ENCODE measurements at places on chromosomes 6 and 20.

GRCh38 chr20:35171753-35172433 lies at the start of gene PROCR:
Gene PROCR, plus strand, starts transcription at chr20:35172072. Its CDS starts 83 bp downstream, at chr20:35172155.
- DNase-seq: no peak

DNA sequence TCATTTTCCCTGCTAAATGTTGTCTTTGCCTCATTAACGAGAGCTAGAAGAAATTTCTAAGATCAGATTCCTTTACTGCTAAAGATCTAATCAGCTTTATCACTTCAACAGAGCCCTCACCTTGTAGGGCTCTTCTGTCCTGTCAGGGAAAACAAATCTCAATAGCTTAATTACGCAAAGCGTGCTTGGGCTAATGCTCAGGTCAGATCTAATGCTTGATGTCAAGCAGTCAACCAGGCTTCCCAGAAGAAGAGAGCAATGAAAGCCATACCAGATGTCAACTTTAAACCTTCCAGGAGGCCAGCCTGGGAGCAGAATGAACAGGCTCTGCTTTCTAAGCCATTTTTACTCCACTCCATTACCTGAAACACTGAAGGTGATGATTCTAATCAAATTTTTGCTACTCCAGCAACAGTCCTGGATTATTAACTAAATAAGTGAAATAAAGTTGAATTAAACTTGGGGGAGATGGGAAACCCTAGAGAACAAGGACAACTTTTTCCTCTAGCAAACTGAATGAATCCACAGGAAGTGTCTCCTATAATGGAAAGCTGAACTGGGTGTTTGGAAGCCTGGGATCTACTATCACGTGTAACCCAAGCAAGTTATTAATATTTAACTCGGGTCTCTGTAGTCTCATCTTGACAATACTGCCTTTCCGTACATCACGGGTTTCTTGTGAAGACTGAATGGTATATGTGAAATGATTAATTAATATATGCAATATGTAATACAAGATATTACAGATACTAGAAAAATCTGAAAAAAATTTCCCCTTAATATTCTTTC lies 273.7 kb downstream of the PTPRK start:
- DNase-seq: no peak

GRCh38 chr6:65295812-65296211 lies 411.2 kb downstream of the EYS start:
- no peak for DNase-seq

- DNase-seq: no peak
Measured at GRCh38 chr6:89612121-89612520, 26.4 kb downstream of the LYRM2 start.

DNA sequence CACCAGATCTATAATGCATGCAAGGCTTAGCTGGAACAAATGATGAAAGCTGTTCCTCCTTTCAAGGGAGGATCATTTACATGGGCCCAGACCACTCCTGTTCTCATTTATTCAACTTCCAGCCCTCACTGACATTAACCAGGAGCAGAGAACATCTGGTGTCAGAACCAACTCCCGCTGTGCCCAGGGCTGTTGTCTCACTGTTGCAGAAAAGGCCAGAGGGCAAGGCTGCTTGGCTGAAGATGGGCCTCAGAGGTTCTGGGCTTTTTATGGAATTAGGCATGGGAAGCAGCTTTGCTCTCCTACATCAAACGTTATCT lies 164.2 kb downstream of the GMPR start:
- no peak for DNase-seq

DNA sequence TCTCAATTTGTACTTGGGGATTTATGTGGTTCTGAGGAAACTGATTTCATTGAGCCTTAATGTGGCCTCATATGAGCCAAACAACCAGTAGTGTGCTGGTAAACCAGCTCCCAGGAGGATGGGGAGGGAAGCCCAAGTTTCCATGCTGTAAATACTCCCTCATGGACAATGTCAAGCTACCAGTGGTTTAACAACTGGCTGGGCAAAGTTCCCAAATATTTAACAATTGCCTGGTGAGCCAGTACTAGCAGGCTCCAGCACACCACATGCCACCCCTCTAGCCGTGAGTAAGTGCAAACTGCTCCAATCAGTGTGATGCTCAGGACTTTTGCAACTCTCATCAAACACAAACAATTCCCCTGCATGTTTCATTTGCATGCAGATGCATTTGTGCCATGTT lies 19.2 kb upstream of the CDKN1A start:
- DNase-seq: no peak

All from naive B cell (primary cell).